ENCODE measurements at places on chromosomes 4 and X.

- DNase-seq = no peak
Measured at GRCh38 chr4:56127716-56128115, 179.0 kb downstream of the CEP135 start.

GRCh38 chr4:175927121-175927520 lies 115.1 kb upstream of the GPM6A start:
- DNase-seq = no peak

- DNase-seq = no peak
Measured at GRCh38 chr4:88138561-88138960, 19.9 kb downstream of the ABCG2 start.

DNA sequence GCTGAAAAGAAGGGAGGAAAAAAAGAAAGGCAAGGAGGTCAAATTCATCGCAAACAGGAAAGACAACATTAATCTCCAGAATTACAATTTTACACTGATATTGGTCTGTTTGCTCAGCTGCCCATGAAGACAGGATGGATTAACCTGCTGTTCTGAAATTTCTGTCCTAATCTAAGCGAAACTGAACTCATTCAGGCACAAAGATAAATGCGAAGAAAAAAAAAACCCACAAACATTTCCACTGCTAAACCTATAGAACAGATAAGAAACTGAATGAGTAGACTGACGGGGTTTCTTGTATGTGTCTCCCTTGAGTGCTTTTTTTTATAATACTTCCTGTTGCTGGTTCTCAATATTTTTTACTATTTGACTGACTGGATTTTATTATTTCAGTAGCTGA lies 251.8 kb upstream of the FTHL17 start:
- DNase-seq = no peak

GRCh38 chr4:10461850-10462400 lies 4.7 kb upstream of the ZNF518B start:
- DNase-seq = no peak

DNA sequence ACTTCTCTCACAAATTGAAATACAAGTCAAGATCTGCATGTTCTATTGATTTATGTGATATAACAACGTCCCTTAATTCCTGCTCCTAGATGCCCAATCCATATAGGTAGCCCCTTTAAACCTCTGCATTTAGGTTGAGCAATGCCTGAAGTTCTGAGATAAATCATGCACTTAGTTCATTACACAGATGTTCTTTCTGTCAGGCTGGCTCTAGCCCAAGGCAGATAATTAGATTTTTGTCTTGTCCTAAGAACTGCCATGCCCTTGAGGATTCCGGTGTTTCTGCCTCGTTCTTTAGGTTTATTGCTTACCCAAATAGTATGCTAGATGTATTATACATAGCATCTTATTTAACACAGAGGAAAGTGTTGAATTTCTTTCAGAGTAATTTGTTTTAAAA lies 143.1 kb downstream of the TRAM1L1 start:
- no peak for DNase-seq

GRCh38 chr4:174429701-174430410 lies 92.4 kb downstream of the HPGD start:
- DNase-seq = no peak

DNA sequence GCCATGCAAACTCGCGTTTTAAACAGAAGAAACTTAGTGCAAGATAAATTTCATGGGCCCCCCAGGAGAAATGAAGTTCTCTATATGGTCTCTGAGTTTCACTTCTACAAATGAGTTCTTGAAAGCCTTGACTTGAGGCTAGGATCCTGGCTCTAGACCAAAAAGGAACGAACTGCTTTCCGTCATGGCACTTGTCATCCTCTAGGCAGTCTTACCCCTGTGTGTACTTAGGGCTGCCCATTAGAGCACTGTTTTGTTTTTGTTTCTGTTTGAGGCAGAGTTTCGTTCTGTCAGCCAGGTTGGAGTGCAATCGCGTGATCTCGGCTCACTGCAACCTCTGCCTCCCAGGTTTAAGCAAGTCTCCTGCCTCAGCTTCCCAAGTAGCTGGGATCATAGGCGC lies 29.0 kb downstream of the RNF4 start:
- no peak for DNase-seq

DNA sequence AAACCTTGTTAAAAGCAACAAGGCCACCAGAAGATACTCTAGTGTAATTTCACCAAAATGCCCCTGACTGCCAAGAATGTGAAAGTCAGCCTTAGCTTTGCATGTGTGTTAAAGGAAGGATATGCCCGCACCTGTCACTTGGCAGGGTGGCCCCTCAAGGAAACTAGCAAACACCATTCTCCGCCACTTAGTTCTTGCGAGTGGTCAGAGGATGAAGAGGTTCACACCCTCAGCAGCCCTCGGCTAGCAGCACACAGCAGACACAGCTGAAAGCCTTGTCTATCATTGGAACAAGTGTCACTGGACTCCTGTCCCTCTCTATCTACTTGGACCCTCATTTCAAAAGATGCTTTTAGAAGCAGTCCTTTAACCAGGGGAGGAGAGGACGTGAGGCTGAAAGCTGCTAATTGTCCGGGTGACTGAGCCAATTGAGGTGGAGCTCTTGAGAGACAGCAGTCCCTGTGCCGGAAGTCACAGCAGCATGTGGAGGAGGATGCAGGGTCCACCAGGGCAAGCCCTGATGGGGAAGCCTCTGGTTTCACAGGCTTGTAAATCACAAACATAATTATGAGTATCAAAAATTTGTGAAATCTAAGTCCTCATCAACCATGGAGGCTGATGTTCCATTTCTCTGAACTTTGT lies 18.0 kb downstream of the HHIP start:
- no peak for DNase-seq

All from T-helper 22 cell (primary cell).